ENCODE measurements at places on chromosomes 5 and 9.

DNA sequence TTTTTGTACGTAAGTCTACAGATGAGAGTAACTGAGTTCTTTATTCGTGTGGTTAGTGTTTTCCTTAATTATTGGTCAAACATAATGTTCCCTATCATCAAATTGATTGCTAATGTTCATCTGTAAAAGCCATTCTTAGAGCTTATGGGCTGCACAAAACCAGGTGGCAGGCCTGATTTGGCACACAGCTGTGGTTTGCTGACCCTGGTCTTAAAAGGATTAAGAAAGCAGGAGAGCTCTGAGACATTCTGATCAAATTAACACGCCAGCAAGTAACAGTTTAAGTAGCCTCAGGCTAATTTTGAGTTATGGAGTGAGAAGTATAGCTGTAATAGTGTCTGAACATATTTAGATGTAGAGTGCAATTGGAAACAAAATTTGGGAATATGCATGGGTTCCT lies 63.2 kb downstream of the PRR16 start:
- DNase-seq, result no peak

- no peak for DNase-seq
Observed at GRCh38 chr5:113437111-113437510, 2.3 kb upstream of the TSSK1B start.

DNA sequence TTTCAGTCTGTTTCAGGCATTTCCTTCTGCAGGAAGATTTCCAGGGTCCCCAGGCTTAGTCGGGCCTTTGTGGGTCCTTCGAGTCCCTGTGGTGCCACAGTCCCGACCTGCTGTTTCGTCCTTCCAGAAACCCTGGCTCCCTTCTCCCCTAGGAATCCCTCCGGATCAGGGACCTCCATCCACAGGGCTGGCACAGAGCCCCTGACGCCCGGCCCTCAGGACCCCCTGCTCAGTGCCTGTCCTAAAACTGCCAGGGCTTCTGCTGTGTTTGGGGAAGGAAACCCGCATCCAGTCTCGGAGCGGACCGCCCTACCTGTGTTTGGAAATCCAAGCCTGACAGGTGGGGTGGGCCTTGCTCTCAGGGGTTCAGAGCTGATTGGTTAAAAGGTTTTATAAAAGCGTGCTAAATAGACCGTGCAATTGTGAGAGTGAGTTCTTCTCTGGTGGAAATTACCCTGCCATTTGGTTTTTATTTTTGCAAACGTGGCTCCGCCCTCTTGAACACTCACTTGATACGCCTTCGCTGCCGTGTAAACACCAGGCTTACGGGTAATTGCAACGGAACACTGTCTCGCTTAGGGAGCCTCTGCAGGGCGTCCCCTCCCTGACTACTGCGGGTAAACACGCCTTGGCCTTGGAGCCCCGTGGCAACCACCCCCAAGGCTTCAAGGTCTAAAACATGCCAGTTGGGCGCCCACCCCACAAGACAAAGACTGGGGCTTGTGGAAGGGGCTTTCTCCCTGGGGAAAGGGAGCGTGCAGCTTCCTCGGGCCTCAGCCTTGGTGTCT lies 121.2 kb downstream of the PHF2 start:
- no peak for DNase-seq

GRCh38 chr5:134551901-134552300 lies 26.4 kb downstream of the JADE2 start:
- DNase-seq, result no peak

DNA sequence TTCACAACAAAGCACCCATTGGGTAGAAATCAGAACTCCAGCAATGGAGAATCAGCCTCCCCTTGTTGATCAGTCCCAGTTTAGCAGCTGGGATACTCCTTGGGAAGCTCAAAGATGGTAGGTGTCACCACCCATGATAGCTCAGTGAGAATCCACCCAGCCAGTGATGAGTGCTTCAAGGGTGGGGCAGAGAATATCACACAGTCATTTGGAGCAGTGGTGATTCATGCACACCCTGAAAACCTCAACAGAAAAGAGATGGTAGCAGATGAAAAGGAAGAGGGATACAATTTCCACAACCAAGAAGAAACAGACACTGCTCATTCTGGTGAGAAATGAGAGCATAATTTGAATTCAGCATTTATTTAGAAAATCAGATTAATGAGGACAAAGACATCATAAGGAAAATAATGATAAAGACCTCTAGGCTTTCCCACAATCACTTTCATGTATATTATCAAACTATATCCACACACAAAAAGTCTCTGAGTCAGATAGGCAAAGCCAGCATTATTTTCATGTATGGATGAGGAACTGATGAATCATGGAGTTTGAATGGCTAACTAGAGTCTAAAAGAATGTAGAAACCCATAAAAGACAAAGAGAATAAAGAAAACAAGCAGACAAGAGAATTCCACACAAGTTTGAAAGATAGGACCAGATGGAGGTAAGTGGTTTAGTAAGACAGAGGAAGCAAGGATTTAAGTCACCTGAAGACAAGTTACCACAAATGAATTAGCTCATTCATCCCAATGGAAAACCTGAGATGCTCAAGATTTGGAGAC lies 82.9 kb downstream of the FEM1C start:
- no peak for DNase-seq

DNA sequence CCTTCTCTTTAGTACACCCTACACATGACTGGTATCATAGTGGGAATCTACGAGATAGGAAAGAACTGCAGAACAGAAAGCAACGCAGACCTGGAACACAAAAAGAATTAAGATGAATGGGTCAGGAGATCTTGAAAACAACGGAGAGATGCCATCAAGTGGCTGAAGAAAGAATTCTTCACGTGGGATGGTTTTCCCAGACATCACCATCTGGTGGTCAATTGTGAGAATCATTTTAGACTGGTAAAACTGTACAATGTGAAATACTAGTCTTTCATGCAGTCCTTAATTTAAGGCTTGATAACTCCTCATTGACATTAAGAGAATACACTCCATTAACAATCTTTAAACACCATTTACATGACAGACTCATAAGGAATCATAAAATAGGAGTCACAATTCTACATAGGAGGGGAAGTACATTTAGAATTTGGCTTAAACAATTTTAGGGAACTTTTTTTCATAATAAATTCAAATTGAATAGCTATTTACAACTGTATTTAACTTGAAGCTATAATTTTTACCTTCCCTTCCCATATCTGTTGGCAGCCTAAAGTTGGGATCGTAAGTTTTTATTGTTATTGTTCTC lies 128.4 kb upstream of the TRPM3 start:
- no peak for DNase-seq

DNA sequence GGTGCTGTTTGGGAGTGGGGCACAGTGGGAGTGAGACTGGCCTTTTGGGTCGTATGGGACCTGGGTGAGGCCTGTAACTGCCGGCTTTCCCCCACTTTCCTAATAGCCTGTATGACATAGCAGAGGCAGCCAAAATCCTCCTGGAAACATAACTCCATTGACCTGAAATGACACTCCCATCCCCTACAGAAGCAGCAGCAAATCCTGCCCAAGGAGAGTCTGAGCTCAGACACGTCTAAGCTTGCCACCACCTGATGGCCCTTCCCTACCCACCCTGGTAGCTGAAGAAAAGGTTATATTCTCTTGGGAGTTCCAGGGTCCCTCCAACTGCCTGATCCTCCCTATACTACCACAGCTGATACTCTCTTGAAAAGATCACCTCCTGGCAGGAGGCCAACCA lies 179.8 kb upstream of the ARRDC3 start:
- DNase-seq, result no peak

DNA sequence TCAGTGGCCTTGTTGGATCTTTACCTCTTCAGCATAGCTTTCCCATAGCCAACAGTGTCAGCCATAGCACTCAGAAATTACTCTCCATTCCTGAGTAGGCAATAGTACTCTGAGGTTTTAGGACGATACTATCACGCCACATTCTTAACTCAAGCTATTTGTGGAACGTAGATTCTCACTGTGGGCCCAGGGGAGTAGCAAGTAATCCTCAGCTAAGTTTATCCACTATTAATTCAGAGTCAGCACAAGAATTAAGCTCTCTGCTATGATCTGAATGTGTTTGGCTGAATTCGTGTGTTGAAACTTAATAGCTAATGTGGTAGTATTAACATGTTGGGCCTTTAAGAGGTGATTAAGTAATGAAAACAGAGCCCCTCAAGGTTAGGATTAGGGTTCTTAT lies 858.8 kb upstream of the NUDT12 start:
- no peak for DNase-seq

GRCh38 chr5:79936646-79937216 lies 54.3 kb downstream of the MTX3 start:
- no peak for DNase-seq

DNA sequence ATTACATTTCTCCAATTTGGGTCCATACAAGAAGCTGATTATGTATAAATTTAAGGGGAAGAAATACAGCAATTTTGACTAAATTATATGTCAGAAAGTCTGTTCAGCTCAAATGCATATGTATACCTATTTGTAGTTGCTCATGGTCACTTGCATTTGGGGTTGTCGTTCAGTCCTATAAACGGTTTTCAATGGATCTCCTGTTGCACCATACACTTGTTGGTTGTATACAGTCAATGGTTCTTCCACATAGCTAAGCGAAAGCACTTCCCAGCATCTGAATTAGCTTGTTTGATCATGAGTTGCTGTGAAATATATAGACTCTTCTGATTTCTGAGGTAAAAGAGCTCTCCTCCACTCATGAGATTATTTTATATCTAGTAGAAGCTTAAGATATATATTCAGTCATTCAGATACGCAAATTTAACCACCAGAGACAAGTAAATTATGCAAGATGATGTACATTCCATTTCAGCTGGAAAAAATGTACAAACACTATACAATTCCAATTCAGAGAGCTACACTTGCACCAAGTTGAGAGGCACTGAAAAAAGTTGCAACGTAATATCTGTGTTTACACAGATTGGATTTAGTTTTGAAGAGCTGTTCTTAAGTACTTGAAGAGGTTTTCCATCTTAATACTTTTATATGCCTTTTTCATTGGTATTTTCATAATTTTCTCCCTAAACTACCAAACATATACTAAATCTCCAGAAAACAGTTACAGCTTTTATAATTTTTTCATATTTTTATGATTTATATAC lies 64.4 kb upstream of the POU5F2 start:
- no peak for DNase-seq

GRCh38 chr9:80651044-80651443 lies 1038.3 kb downstream of the TLE1 start:
- DNase-seq, result no peak

GRCh38 chr5:170070556-170071412 lies 34.9 kb upstream of the FOXI1 start:
- DNase-seq, result no peak

DNA sequence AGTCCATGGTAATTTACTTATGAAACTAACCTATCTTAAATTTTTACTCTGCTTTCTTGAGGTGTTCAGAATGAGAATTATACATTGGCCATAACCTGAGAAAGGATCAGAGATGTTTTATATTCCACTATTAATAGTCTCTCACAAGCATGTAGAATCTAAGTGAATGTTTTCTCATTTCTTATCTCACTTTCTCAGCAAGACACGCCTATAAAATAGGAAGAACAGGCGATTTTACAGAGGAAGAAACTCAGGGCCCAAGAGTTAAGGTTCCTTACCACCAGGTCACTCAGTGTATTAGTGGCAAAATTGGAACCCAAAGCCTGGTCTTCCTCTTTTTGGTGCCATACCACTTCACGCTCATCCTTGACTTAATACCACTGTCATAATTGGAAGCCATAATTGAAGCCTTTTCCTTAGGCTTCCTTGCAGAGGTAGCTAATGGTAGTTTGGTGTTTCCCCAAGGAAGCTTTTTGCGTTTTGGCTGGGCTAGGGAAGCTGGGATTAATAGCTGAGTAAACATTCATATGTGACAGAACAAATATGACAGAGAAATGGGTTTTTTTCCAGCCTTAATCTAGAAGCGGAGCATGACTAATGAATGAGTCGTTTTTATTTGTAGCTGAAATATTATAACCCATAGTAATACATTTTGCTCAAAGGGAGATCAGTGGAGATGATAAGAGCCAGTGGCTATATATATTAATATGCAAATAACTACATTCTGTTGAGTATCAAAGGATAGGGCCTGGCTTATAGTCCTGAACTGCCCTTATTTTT lies 16.9 kb downstream of the HMGXB3 start:
- no peak for DNase-seq

GRCh38 chr9:95438561-95439357 lies 78.0 kb downstream of the PTCH1 start:
- no peak for DNase-seq

GRCh38 chr5:592158-592557 lies 20.0 kb upstream of the CEP72 start:
- DNase-seq, result no peak

DNA sequence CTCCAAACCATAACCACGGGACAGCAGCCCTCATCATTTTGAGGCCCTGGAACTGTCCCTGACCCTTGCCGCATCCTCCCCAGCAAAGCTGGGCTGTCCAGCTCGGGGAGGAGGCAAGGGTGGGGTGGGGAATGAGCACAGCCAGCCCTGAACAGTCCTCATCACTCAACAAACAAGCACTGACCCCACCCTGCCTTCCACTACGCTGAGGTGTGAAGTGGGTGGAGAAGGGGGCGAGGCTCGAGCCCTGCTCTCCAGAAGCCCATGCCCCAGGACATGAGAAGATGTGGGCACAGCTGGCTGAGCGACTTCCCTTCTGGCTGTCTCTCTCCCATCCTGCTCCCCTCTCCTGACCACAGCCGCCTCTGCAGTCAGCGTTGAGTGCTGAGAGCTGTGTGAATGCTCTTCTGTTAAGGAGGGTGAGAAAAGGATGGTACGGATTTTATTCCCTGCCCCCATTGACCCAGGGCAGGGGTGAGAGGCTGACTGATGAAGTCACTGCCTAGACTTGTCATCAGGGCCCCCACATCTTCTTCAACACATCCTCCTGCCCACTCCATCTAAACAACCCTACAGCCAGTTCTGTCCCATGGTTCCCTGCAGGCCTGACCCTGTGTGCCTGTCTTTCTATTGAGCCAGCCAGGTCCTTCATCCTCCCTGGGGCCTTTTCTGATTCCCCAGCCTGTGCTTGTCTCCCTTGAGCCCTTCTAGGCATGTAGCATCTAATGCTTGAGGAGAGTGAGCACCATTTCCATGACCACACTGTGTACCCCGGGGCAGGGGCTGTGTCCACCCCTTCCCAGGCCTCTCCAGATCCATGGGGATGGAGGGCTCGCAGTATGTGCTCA lies 276.0 kb downstream of the FSTL4 start:
- DNase-seq, result no peak

- DNase-seq, result no peak
Observed at GRCh38 chr9:15578714-15579113, 25.9 kb downstream of the CCDC171 start.

GRCh38 chr9:134546246-134546731 lies 95.3 kb upstream of the COL5A1 start:
- DNase-seq, result no peak

- DNase-seq, result no peak
Observed at GRCh38 chr5:153670101-153670500, 179.6 kb downstream of the GRIA1 start.

GRCh38 chr5:1152771-1153282 lies 41.0 kb upstream of the SLC12A7 start:
- no peak for DNase-seq

Measured in activated gamma-delta T cell treated with anti-CD3 and anti-CD28 coated beads, Interleukin-2, amount 50 U/mL, for 16 hours (primary cell).